ENCODE measurements at places on chromosomes 6 and 20. TPM values are rescaled to one million over a fixed set of nuclear protein-coding genes. Genes with fewer than 3 reads are reported as not detected.

DNA sequence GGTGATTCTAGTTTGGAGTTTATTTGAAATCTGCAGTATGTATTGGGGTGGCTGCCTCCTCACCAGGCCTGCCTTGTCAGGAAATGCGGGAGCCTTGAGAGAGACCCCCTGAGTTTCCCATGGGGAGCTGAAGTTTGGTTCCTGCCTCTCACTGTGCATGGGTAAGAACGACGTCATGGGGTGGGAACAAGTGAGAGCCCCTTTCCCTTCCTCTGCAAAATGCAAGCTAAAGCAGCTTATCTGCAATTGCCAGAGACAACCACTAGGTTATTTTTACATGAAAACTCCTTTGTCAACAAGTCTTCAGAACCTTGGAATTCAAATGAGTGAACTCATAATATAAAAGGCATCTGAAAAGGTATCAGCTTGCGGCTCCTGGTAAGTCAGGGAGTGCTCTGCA, 58.4 kb downstream of the TMEM170B start:
- H3K4me1 ChIP-seq: no peaks in the 10 kb centered on the region
- no peaks in the 10 kb centered on the region for H3K36me3 ChIP-seq
- H3K4me3 ChIP-seq: no peak overlapping the region
- H3K27ac ChIP-seq: no peak overlapping the region
- H3K27me3 ChIP-seq: no peaks in the 10 kb centered on the region
- DNase-seq: no peak

Gene SLC16A10
- 15.2 TPM for total RNA-seq

GRCh38 chr6:24273096-24273870, 84.6 kb downstream of the DCDC2 start:
- DNase-seq: no peak
- H3K4me1 ChIP-seq: no peaks in the 10 kb centered on the region
- H3K27ac ChIP-seq: no peak overlapping the region
- no peaks in the 10 kb centered on the region for H3K27me3 ChIP-seq

Gene CST2
- not detected for total RNA-seq

GRCh38 chr6:161835500-161836215, 561.8 kb upstream of the AGPAT4 start:
- no peaks in the 10 kb centered on the region for H3K27me3 ChIP-seq
- no peak for DNase-seq
- peaks cover 41% of the 10 kb centered on the region for H3K4me1 ChIP-seq

DNA sequence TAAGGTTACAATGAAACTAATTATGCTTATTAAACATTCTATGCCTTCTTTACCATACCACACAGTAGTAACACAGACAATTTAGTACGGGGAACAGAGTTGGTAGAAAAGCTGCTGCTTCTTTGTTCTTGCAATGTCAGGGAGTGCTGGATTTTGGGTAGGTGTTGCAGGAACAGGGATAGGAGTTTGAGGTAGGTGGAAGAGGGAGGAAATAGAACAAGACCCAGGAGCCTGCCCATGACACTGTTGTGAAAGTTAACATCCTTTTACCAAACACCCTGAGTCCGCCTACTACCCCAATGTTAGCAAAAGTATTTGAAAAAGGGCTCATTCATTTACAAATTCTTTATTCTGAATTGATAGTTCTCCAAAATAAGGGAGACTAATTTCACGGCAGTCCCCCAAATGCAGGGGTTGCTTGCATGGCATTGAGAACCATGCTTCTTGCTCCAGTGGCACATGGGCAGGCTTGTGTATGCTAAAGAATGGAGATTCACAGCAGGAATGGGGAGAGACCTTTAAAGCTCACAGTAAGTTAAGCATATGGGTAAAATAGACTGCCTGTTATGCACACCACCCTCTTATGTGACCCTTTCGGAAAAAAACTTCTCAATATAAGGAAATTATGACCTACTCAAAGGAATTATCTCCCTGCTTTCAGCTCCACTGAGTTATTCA, 181.7 kb downstream of the GRM1 start:
- no peak overlapping the region for H3K27ac ChIP-seq
- no peaks in the 10 kb centered on the region for H3K36me3 ChIP-seq
- H3K4me1 ChIP-seq: no peaks in the 10 kb centered on the region
- no peak for DNase-seq
- H3K4me3 ChIP-seq: no peak overlapping the region

Gene CLPSL1
- total RNA-seq: not detected

DNA sequence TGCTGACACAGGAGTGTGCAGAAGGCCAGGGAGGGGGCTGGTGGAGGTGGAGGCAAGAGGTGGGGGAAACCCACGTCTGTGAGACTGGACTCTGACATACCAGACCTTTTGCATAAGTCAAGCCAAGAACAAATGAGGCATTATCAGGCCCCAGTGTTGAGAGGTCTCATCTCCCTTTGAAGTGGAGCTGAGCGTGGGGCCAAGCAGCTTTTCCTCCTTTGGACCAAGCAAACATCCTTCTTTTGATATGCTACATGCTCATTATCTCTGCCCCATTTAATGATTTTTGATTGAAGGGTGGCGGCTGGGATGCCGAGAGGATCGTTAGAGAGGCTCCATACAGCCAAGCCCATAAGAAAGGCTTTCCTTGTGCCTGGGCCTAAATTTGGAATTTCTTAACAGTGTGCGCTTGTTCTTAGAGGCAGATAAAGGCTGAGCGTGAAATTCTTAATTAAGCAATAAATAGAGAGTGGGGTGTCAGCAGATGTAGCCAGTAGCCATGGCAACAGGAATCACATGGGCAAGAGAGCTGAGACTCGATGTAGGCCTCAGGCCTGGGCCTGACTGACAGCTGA, 244.5 kb downstream of the PKHD1 start:
- peak overlapping the region; percentile 69 for H3K27ac ChIP-seq
- H3K36me3 ChIP-seq: no peaks in the 10 kb centered on the region
- H3K4me3 ChIP-seq: no peak overlapping the region
- H3K4me1 ChIP-seq: peaks cover 19% of the 10 kb centered on the region

DNA sequence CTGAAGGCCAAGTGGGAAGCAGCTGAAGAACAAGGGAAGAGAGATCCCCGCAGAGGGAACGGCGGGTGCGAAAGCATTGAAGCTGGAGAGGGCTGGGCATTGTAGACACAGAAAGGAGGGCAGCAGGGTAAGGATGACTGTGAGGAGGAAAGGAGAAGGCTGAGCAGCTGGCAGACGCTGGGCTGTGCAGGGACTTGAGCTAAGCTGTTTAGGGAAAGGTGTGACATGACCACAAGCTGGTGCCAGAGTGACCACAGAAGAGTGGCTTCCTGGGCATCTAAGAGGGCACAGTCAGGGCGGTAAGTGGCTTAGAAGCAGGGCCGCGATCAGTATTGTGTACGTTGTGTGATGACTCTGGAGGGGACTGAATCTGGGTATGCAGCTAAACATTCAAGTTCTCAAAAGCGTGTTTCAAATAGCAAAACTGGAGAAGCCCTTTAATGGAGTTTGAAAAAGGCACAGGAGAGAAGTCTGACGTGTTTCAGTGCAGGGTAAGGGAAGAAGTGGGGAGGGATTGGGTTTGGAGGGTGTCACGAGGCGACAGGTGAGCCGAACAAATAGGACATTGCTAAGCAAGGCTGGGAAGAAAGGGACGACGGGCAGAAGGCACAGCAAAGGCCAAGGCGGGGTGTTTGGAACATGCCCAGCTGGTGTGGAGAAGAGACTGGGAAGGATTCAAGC, 46.1 kb upstream of the ARFGEF2 start:
- H3K27me3 ChIP-seq: no peaks in the 10 kb centered on the region
- H3K27ac ChIP-seq: no peak overlapping the region

DNA sequence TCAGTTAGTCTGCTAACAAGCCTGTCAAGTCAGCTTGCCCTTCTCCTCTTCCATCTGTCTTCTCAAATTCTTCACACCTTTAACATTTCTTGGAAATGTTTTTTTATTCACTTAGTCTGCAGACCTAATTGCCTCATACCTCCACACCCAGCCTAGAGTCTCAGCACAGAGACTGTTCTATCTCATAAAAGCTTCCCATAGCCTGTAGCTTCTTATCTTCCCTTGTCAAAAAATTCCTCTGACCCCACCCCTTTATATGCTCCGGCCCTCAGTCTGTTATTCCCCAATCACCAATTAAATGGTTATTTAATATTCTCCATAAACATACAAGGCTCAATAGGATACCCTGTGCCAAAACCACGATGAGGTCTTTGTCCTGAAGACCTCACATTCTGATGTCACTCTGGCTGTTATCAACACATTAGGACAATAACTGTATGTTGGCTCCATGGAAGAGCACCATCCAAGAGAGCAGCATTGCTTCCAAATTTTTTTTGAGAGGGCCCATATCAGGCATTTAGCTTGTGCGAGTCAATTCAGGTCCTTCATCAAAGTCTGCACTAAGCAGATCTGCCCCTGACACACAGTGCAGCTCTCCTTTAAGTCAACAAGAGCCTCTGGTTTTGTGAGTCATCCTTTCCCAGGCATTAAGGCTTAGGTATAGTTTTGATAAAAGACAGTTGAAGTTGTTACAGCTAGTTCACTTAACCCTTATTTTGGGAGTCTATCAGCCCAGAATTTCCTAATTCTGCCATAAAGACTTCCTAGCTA, 83.2 kb upstream of the TBX18 start:
- H3K4me3 ChIP-seq: no peak overlapping the region
- DNase-seq: no peak
- no peak overlapping the region for H3K27ac ChIP-seq
- H3K4me1 ChIP-seq: no peaks in the 10 kb centered on the region

GRCh38 chr20:24739746-24740145, 209.3 kb upstream of the CST7 start:
- DNase-seq: no peak
- no peaks in the 10 kb centered on the region for H3K36me3 ChIP-seq
- H3K27me3 ChIP-seq: no peaks in the 10 kb centered on the region
- no peak overlapping the region for H3K4me3 ChIP-seq

Gene MYL9
- 5.0 TPM for total RNA-seq

DNA sequence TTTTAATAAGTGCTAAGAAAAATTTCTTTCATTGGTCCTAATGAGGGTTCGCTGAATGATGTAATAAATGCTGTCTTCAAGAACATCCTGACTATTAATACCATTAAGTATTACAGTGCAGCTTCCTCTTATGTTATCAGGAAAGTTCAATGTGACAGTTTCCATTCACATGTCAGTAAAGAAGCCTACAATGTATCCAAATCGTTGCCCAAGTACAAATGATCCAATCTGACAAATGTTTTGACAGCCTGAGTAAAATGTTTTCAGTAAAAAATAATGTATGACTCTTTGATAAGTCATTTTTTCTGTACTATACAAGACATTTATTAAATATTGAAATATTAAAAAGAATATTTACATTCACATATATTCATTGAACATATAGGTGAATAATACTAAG, 496.1 kb upstream of the MANEA start:
- H3K27me3 ChIP-seq: no peaks in the 10 kb centered on the region
- H3K36me3 ChIP-seq: no peaks in the 10 kb centered on the region
- no peaks in the 10 kb centered on the region for H3K4me1 ChIP-seq

GRCh38 chr6:126807876-126808275, 310.6 kb upstream of the RSPO3 start:
- DNase-seq: no peak
- no peaks in the 10 kb centered on the region for H3K27me3 ChIP-seq
- no peak overlapping the region for H3K4me3 ChIP-seq

DNA sequence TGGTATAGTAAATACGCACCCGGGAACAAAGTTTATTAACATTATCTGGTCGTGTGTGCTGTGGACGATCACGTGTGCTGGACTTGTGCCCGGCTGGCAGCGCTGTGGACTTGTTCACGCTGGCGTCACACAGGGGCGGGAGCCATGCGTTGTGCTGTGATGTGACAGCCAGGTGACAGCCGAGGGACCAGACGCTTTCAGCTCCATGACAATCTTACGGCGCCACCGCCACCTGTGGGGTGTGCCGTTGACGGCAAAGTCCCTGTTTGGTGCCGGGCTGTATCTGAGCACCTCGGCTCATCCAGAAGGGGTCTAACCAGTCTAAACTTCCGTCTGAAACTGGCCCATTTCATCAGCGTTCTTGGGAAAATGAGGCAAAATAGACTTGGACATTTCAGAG, 25.2 kb downstream of the DLL1 start:
- no peak for DNase-seq
- peaks cover 5% of the 10 kb centered on the region for H3K27me3 ChIP-seq
- H3K36me3 ChIP-seq: no peaks in the 10 kb centered on the region
- no peak overlapping the region for H3K4me3 ChIP-seq

- H3K27me3 ChIP-seq: no peaks in the 10 kb centered on the region
- no peak overlapping the region for H3K27ac ChIP-seq
- no peaks in the 10 kb centered on the region for H3K4me1 ChIP-seq
- no peak overlapping the region for H3K4me3 ChIP-seq
These were observed 136.1 kb downstream of the PLCB4 start for GRCh38 chr20:9204979-9205378.

DNA sequence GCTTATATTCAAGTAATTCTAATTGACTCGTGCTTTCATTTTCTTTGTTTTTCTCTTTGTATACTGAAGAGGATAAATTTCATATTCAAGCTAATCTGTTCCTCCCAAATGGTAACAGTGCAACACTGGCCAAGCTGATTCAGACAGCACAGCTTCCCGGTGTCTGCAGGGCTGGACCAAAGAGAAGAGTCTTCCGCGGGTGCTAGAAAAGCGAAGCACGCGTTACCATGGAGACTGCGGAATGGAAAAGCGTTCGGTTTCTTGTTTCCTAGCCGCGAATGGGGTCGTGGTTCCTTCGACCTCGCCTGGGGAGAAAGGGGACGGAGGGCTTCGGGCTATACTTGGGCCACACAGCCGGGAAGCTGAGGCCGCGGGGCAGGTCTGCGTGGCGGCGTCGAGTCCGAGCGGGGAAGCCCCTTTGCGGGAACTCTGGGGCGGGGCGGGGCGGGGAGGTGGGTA, 6.2 kb upstream of the ZNF311 start:
- peak overlapping the region; percentile 70 for H3K4me3 ChIP-seq
- H3K36me3 ChIP-seq: no peaks in the 10 kb centered on the region
- DNase-seq: peak; percentile 97
- peaks cover 13% of the 10 kb centered on the region for H3K27me3 ChIP-seq
- H3K4me1 ChIP-seq: peaks cover 6% of the 10 kb centered on the region

Gene HLA-DMA
- total RNA-seq: 11.6 TPM

Gene PRDM13
- total RNA-seq: 1.7 TPM

GRCh38 chr20:64277571-64278316, 22.2 kb downstream of the PCMTD2 start:
- no peak for DNase-seq
- no peak overlapping the region for H3K27ac ChIP-seq
- peaks cover 3% of the 10 kb centered on the region for H3K4me1 ChIP-seq
- H3K27me3 ChIP-seq: no peaks in the 10 kb centered on the region

GRCh38 chr6:164396071-164397047, 913.0 kb downstream of the C6orf118 start:
- no peak overlapping the region for H3K4me3 ChIP-seq
- DNase-seq: peak; percentile 46
- peak overlapping the region; percentile 67 for H3K27ac ChIP-seq
- H3K4me1 ChIP-seq: peaks cover 8% of the 10 kb centered on the region
- no peaks in the 10 kb centered on the region for H3K36me3 ChIP-seq

DNA sequence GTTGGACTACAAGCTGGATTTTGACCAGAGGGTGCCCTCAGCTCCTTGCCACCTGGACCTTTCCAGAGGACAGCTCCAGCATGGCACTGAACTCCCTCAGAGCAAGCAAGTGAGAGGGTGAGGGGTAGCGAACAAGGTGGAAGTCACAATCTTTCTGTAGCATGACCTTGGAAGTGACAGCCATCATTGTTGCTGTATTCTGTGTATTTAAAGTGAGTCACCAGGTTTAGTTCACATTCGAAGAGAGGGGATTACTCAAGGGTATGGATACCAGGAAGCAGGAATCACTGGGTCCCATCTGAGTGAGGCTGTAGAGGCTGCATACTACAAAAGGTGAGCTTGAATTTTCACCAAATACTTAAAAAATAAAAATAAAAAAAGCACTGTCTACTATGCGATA, 280.0 kb upstream of the SPTLC3 start:
- H3K36me3 ChIP-seq: no peaks in the 10 kb centered on the region
- H3K4me1 ChIP-seq: no peaks in the 10 kb centered on the region
- no peak for DNase-seq

GRCh38 chr6:18269253-18269652, 4.9 kb upstream of the DEK start:
- no peak for DNase-seq
- no peaks in the 10 kb centered on the region for H3K4me1 ChIP-seq
- no peaks in the 10 kb centered on the region for H3K36me3 ChIP-seq
- no peak overlapping the region for H3K4me3 ChIP-seq
- H3K27me3 ChIP-seq: no peaks in the 10 kb centered on the region
